Activated T-helper 9 cell treated with anti-CD3 and anti-CD28 coated beads, Interleukin-2, amount 50 U/mL, for 16 hours (primary cell): ENCODE measurements at places on chromosomes 13 and 19.
A peak's percentile ranks its signal among the peaks of the same experiment; 100 is the strongest.

GRCh38 chr13:19067767-19068166 lies 113.9 kb downstream of the TUBA3C start:
- no peak for DNase-seq

GRCh38 chr13:42549552-42549936 lies 24.4 kb upstream of the TNFSF11 start:
- DNase-seq = no peak

GRCh38 chr19:16790051-16790450 lies 39.1 kb upstream of the SIN3B start:
- DNase-seq = no peak

GRCh38 chr13:34421858-34422475 lies 520.1 kb upstream of the NBEA start:
- DNase-seq = no peak

- peak; percentile 68 for DNase-seq
Measured at GRCh38 chr19:13154911-13155471, 4.8 kb downstream of the IER2 start.

- DNase-seq = no peak
Measured at GRCh38 chr19:43763473-43763939, 8.7 kb upstream of the SMG9 start.

DNA sequence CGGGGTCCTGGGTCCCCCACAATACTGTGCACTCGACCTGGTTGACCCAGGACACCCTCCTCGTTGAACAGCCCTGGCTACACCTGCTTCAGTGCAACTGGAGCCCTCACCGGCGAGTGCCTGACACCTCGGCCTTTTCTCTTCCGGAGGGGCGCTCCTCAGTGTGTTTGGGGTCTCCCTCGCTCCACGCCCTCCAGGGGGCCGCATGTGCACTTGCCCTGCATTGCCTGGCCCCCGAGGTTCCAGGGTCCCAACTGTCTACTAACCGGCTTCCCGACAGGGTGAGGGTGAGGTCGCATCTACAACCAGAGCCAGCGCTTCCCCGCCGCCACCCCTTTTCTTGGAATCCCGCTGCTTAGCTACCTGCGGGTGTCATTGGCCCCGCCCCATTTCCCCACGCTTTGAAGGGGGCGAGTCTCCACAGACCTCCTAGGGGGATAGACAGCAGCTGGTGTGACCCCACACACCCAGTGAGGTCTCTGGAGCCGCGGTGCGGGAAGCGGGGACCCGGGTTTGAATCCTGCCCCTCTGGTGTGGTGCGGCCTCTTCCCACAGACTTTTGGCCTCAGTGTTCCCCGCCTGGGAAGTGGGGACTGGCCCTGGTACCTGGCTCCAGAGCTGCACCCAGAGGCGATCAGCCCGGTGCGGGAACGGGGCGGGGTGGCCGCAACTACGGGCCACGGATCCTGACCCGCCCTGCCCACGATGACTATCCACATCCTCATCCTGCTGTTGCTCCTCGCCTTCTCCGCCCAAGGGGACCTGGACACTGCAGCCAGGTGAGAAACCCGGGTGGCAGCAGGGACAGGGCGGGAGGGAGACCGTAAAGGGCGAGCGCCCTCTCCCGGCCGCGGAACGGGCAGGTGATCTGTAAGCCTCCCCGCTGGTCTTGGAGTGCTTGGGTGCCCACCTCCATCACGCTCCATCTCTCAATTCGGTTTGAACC lies at the start of gene ADM5:
TSS of gene ADM5 (plus strand) at position 462 of the 946 bp plus-strand sequence. CDS start at position 706, 244 bp downstream.
- no peak for DNase-seq

DNA sequence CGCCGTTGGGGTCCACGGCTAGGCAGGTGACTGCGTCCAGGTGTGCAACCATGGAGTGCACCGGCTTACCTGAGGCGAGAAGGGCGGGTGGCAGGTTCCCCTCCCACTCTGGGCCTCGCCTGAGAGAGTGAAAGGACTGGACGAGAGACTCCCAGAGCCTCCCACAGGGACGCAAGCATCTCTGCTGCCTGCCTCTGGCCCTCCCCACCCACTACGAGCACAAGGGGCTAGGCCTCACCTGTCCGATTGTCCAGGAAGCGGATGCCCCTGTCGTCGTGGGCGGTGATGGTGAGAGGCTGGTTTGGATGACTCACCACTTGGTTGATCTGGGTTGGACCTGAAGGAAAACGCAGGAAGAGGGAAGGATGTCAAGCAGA lies 5.1 kb upstream of the PRKD2 start:
- DNase-seq = no peak

DNA sequence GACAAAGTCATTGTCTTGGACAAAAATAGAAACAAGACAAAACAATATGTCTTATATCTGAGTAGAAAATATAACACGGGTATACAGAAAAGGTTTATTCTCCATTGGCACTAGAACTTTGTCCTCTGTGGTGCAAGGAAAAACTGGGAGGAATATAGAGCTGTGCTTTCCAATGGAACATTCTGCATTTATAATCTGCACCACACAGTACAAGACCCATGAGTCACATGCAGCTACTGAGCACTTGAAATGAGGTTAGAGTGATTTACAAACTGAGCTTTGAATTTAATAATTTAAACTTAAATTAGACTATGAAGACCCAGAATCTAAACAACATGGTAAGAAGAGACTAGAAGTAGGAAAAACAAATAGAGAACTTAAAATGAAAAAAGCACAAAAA lies 86.1 kb downstream of the RAP2A start:
- no peak for DNase-seq

DNA sequence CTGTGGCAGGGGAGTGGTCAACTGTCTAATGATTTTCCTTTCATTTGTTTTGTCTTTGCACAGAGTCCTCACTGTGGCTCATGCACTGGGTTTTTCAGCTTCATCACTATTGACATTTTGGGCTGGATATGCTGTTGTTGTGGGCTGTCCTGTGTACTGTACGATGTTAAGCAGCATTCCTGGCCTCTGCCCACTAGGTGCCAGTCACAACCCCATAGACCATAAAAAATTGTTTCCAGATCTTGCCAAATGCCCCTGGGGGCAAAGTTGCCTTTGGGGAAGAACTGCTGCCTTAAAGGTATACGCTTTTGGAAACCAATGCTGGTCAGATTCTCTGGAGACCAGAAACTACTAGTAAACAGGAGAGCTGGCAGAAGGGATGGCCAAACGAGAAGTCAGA lies 310.4 kb downstream of the SPRY2 start:
- no peak for DNase-seq

DNA sequence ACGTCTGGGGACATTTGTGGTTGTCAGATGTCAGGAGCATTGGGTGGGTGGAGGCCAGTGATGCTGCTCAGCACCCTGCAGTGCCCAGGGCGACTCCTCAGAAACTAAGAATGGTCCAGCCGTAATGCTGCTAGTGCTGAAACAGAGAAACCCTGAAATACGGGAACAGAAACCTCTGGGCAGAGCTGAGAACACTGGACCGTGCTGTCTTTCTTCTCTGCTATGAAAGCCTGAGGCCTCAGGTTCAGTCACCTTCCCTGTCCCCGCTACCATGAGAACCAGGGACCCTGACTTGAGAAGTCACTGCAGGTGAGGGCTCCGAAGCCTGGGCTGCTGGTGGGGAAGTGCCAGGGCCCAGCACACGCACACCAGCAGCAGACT lies 13.4 kb downstream of the CAPS start:
- no peak for DNase-seq

DNA sequence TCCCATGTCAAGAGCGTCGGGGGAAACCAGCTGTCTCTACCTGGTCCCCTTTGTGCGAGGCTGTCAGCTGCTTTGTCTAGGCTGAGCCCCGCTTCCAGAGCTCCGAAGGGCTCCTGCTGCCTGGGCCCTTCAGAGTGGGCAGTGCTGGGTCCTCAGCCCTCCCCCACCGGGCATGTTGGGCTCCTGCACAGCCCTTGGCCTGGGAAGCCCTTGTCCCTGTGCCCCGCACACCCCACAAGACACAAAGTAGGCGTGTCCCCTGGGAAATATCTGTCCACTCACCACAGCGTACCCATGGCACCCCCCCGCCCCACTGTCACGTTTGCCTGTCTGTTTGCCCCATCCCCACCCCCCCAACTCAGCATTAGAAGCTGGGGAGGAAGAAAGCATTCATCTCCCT lies 39.6 kb upstream of the RANBP3 start:
- no peak for DNase-seq

- no peak for DNase-seq
Measured at GRCh38 chr19:778910-779653, 18.2 kb upstream of the PTBP1 start.

GRCh38 chr13:50094615-50095293 lies 79.5 kb downstream of the KCNRG start:
- DNase-seq = no peak

DNA sequence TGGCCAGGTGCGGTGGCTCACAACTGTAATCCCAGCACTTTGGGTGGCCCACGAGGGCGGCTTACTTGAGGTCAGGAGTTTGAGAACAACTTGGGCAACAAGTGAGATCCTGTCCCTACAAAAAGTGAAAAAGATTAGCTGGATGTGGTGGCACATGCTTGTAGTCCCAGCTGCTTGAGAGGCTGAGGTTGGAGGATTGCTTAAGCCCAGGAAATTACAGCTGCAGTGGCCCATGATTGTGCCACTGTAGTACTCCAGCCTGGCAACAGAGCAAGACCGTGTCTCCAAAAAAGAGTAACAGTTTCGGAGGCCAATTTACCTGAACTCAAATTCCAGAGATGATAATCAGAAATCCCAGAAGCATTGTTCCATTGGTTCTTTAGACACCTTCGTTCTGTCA lies 4.4 kb downstream of the ZNF473 start:
- no peak for DNase-seq

- DNase-seq = no peak
Measured at GRCh38 chr19:48244281-48244680, 11.4 kb downstream of the CARD8 start.

DNA sequence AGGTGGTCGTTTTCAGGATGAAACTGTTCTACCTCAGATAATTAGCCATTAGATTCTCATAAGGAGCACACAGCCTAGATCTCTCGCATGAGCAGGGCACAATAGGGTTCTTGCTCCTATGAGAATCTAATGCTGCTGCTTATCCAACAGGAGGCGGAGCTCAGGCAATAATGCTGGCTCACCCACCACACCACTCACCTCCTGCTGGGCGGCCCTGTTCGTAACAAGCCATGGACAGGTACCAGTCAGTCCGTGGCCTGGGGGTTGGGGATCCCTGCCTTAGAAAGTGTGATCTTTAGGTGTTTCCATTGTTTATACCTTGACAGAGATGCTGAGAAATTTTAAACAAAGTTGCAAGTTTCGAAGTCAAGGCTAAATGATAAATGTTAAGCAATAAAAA lies 344.6 kb upstream of the HTR2A start:
- no peak for DNase-seq

DNA sequence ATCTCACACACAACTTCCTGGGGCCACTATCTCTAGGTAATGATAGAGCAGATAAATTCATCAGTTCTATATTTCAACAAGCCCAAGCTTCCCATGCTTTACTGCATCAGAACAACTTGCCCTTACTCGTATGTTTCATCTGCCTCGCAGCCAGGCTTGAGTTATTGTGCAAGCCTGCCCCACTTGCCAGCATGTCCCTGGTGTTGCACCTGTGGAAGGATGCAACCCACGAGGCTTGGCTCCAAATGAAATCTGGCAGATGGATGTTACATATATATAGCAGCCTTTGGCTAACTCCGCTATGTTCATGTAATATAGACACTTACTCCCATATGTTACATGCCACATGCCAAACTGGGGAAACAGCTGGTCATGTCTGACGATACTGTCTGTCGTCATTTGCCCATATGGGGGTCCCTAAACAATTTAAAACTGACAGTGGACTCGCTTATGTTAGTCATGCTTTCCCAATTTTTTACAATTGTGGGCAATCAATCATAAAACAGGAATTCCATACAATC lies 6.2 kb downstream of the ERVK3-1 start:
- DNase-seq = no peak

GRCh38 chr13:48251611-48252081 lies 18.6 kb downstream of the ITM2B start:
- DNase-seq = no peak

DNA sequence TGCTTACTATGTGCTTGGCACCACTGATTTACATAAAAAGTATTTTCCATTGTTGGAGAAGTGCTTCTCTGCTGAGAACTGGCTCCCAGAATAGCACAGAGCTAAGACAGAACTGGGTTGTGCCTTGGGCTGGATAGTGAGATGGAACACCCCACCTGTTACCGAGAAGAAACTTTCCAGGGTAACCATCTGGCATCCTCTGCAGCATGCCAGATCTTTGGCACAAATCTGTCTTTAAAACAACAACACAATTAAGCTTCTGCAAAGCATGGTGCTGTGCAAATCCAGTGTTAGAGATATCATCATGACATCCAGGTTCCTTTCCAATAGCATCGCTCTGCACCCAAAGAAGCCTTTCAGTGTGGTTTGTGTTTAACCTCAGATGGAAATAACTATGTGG lies 202.5 kb upstream of the RFC3 start:
- DNase-seq = no peak

GRCh38 chr19:20860339-20860738 lies 62.7 kb upstream of the ZNF85 start:
- DNase-seq = no peak
